Stimulated activated CD8-positive, alpha-beta memory T cell treated with anti-CD3 and anti-CD28 coated beads, Interleukin-4, amount 100 ng/mL, for 48 hours (primary cell): ENCODE measurements at places on chromosomes 11 and 22.

DNA sequence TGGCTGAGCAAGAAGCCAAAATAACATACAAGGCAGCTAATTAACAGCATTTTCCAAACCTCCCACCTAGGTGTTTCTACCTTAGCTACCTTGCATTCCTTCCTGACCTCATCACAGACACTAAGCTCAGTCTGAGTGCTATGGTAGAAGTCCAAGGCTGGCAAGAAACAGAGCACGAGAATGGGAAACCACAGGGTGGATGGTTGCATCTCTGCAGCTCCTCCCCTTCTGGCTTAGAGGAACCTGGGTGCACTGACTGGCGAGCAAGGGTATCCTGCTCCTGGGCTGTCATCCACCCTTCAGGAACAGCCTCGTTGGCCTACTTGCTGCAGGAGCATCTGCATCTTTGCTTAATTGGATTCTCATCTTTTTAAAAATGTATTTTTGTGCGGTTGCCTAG is 73.1 kb upstream of the KIRREL3 start:
- no peak for DNase-seq

- peak; percentile 71 for DNase-seq
Measured at GRCh38 chr22:37492428-37493344, 6.5 kb upstream of the MFNG start.

DNA sequence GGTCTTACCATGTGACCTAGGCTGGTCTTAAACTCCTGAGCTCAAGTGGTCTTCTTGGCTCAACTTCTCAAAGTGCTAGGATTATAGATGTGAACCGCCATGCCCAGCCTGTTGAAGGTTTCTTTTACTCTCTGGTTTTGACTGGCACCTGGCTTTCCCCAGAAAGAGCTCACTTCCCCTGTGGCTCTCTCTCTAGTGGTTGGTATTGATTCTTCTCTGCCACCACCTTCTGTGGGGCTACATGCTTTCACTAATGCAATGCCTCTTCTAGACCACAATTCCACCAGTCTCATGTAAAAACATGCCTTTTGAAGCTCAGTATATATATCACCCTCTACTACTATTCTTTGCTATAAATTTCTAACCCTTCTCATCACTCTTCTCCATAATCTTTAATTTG is 67.2 kb downstream of the CCDC83 start:
- no peak for DNase-seq

- no peak for DNase-seq
Measured at GRCh38 chr11:31487848-31488247, 21.6 kb downstream of the IMMP1L start.
